ENCODE measurements at places on chromosomes 13 and 19.

DNA sequence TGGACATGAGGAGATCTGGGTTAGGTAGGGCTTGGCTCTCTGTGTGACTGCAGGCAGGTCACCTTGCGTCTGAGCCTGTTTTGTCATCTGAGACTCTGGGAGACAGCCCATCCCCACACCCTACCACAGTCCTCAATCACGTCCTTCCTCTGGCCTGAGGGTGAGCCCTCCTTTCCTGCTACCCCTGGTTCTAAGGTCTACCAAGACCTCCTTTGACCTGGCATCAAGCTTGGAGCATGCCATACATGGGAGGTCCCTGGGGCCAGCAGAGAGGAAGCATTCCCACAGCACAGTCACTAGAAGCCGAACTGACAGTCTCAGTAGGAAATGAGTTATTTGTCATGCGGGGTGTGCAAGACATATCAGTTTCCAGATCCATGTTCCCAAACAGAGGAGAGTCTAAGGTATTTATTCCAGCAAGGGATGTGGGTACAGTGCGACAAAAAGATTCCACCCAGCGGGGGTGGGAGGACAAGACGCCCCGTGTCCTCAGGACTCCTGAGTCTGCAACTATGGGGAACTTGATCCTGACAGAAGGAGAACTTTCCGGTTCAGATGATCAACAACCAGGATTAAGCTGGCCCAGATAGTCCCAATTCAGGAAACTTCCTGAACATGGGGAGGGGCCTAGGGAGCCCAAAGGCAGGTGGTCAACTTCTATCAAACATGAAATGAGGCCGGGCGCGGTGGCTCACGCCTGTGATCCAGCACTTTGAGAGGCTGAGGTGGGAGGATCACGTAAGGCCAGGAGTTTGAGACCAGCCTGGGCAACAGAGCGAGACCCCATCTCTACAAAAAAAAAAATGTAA, 9.5 kb downstream of the ARRDC2 start:
- DNase-seq, result no peak

- DNase-seq, result no peak
These were observed 127.7 kb downstream of the COL4A1 start for GRCh38 chr13:110179116-110179856.

DNA sequence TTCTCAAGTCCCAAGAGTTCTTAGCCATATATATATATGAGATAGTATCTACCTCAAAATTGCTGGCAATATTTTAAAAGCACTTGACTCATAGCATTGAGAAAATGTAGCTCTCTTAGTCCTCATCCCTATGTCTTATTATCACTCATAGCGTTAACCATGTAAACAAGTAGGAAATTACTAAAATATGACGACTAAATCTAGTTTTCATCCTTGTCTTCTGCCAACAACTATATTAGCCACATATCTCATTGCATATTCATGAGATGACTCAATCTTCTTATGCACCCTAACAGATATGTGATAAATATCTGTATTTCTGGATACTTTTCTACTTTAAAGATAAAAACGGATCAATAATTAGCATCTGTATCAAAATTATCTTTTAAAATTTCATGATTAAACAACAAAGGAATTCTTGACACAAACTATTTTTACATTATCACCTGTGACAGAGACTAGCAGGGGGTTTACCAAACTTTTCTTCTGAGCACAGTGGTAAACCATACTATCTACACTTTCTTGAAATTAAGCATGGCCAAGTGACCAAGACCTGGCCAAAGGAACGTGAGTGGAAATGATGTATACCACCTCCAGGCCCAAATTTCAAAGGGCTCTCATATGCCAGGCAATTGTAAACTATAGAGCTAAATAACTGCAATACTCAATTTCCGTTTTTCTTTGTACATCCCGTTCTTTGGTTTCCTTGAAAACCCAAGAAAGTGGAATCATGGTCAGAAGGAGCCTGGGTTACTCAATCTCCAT, 45.7 kb downstream of the ZC3H13 start:
- DNase-seq, result no peak

DNA sequence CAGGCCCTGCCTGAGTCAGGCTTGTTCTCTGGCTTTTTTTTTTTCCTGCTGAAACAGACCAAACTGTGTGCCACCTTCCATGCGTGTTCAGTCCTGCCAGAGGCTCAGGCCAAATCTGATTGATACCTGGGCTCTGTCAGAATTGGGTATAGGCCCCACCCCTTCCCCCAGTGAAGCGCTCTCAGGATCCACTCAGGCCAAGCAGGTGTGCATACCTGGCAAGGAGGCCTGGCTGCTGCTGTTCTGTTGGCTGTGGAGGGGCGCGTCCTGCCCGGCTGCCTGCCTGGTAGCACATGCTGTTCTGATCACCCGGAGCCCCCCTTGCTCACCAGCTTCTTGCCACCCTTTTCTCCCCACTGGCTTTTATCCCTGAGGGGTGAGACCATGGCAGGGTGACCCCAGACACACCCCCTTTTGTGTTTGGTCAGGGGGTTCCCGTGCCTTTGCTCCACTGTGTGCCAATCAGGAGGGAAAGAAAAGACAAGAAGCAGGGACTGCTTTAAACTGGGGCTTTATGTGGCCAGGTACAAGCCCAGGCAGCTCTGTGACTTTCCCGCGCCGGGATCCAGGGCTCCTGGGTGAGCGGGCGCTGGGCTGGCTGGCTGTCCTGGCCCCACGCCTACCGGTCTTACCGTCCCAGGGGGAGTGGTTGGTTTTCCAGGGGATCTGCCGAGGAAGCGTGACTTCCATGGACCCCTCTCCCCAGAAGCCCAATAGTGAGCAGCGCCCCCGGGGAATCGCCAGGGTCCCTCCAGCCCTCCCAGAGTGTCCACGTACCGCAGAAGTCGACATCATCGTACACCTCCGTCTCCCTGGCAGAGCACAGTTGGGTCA, 12.7 kb downstream of the PRAM1 start:
- DNase-seq, result no peak

GRCh38 chr19:3656747-3657394, 30.3 kb upstream of the CACTIN start:
- DNase-seq, result no peak

DNA sequence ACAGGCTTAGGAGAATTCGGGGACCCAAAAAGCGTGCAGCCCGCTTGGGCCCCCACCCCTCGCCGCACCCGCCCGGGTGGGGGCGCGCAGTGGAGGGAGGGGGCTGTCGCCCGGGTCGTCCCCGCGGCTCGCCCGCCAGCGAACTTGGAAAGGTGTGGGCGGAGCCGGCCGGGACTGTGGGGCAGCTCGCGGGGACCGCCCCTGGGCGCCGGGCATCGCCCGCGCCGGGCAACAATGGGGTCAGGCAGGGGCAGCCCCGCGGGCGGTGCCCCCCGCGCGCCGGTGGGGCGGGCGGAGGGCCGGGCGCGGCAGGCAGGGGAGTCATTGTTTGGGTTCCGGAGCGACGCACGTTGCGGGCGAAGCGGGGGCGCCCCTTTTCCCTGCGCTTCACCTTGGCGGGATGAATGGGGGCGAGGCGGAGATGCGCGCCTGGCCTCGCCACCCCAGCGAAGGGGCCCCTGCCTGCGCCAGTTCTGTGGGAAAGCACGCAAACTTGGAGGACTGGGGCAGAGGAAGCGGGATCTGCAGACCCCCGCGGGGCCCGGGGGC, 647 bp upstream of the KLF12 start:
- DNase-seq, result peak; percentile 46

GRCh38 chr13:44874886-44875630, 114.2 kb downstream of the NUFIP1 start:
- no peak for DNase-seq

All from memory B cell (primary cell).